COLO829 (cell line): ENCODE measurements at places on chromosomes 1 and 21.

GRCh38 chr1:231338270-231339128 is at the start of gene SPRTN:
Gene SPRTN (plus strand): TSS chr1:231338293. CDS start chr1:231338384, 91 bp downstream.
- no peak for DNase-seq

DNA sequence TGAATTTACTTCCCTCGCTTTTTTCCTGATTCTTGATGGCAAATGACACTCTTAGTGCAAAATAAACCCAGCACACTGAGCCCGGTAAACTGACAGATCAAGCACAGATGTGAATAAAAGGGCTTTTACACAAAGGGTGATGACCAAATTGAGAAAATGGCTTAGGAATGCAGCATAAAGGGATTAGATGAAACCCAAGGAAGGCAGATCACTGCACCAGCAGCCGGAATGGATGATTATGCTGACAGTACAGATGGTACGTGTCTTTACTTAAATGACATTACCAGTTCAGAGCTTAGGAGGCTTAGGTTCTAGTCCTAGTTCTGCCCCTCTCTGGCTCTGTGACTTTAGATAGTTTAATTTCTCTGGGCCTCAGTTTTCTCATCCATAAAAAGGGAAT is 12.0 kb downstream of the PKP1 start:
- DNase-seq = no peak

- DNase-seq = no peak
Observed at GRCh38 chr1:3668585-3669300, 16.4 kb downstream of the TP73 start.

GRCh38 chr21:44800971-44801467 is 601 bp downstream of the UBE2G2 start:
- DNase-seq = peak; percentile 49
